Activated naive CD8-positive, alpha-beta T cell treated with anti-CD3 and anti-CD28 coated beads for 36 hours (primary cell): ENCODE measurements at places on chromosomes 12 and 14. TPM values are rescaled to one million over a fixed set of nuclear protein-coding genes. Genes with fewer than 3 reads are reported as not detected.

GRCh38 chr14:29587761-29588470, 339.7 kb downstream of the PRKD1 start:
- DNase-seq: no peak

DNA sequence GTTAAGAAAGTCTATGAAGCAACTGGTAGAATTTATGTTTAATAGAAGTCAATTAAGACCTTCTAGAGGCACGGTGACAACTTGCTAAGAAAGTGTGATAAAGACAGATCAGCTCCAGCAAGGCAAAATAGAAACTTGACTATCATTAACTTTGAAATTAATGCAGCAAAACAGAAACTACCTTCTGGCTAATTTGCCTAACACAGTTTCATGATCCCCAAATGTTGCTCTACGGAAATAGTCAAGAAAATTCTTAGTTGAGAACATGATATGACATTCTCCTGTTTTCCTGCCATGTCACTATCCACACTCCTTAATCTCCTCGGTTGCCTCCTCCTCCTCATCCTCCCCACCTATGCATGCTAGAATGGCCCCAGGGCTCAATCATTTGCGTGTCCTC, 4.2 kb downstream of the DENND5B start:
- DNase-seq: no peak

DNA sequence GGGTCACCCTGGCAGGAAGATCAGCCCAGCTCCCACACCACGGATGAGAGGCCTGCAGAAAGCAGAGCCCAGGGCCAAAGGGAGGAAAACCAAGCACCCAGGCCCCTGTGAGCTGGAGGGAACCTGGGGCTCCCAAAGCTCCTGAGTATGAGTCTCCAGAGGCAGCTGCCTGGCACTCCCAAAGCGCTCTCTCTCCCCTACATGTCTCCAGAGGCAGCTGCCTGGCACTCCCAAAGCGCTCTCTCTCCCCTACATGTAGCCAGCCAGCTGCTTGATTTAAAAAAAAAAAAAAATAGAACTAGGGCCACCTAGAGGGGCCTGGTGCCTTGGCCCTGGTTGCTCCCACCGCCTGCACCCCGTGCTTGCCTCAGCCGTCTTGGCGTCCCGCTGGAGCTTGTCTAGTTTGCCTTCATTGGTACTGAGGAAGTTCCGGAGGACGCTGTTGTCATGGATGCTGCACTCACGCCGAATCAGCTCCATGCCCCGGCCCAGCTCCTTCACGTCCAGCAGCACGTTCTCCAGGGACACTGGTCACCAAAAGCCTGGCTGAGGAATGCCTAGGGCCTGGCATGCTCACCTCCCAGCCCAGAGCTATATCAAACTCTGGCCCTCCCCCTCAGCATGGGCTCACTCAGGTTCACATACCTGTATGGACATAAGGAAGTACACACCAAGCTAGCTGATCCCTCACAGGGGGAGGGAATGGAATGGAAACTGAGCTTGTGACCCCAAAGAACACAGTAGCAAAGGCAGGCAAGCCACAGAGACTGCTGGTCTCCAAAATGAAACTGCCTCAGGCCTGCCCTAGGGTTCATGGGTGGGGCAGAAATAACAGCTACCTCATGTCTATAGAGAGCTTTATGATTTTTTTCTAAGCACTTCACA, 24.7 kb downstream of the PRPF40B start:
- no peak for DNase-seq

GRCh38 chr12:102120564-102120873, 536 bp downstream of the PARPBP start:
- DNase-seq: no peak

GRCh38 chr14:24353559-24354481, 14.0 kb upstream of the RIPK3 start:
- no peak for DNase-seq

DNA sequence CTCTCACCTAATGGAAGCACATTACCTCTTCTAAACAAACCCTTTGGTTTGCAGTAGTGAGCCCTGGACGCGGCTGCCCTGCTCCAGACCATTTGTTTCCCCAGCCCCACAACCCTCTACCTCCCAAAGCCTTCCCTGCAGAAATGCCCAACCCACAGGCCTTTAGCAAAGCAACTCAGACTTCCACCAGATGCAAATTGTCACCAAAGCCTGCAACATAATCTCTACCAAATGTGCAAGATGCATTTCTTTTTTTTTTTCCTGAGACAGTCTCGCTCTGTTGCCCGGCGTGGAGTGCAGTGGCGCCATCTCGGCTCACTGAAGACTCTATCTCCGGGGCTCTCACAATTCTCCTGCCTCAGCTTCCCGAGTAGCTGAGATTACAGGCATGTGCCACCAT, 56.2 kb downstream of the VWF start:
- DNase-seq: no peak

- no peak for DNase-seq
Observed at GRCh38 chr12:575129-575502, 88.1 kb downstream of the NINJ2 start.

DNA sequence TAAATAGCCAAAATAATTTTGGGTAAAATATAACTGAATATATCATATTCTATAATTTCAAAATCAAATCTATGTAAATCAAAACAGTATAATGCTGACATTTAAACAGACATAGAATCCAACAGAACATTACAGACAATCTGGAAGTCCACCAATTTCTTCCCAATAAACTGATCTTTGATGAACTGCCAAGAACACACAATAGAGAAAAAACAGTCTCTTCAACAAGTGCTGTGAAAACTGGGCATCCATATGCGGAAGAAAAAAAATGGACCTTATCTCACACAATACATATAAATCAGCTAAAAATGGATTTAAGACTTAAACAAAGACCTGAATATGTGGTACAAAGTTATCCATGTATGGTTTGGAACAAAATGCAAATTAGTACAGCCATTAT, 1022.7 kb downstream of the TMEM121 start:
- no peak for DNase-seq

GRCh38 chr14:102496958-102497744, 12.4 kb downstream of the ANKRD9 start:
- DNase-seq: no peak

DNA sequence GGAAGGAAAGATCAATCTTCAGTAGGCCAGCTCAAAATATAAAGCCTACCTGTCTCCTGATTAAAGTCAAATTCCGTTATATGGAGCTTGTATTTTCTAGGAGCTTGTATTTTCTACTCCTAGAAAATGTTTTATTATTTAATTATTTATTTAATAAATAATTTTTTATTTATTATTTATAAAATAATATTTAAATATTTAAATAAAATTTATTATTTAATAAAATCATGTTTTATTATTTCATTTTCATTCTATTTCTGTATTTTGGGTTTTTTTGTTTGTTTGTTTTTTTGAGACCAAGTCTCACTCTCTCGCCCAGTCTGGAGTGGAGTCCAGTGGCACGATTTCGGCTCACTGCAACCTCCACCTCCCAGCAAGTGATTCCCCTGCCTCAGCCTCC, 9.7 kb downstream of the OR6C75 start:
- no peak for DNase-seq

DNA sequence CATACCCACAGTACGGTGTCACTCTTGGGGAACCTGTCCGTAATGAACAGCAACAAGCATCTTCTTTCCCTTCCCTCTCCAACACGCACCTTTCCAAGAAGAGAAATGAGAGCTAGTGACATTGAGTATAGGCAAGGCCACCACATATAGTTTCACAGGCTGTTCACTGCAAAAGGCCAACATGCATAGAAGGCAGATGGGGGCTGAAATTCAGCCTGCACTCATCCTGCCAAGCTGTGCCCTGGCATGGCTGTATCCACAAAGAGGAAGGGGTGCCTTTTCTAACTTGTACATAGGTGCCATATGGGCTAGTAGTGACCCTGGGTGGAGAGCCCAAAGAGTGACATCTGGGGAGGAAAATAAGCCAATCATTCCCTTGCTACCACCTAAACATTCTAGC, 169.6 kb downstream of the ZFP36L1 start:
- no peak for DNase-seq

SLC2A3 gene
- 125 TPM for total RNA-seq

TSPAN8 gene
- total RNA-seq: not detected

CFAP54 gene
- total RNA-seq: 0.52 TPM
